ENCODE measurements at places on chromosomes 12 and 14. TPM values are rescaled to one million over a fixed set of nuclear protein-coding genes. Genes with fewer than 3 reads are reported as not detected.

DNA sequence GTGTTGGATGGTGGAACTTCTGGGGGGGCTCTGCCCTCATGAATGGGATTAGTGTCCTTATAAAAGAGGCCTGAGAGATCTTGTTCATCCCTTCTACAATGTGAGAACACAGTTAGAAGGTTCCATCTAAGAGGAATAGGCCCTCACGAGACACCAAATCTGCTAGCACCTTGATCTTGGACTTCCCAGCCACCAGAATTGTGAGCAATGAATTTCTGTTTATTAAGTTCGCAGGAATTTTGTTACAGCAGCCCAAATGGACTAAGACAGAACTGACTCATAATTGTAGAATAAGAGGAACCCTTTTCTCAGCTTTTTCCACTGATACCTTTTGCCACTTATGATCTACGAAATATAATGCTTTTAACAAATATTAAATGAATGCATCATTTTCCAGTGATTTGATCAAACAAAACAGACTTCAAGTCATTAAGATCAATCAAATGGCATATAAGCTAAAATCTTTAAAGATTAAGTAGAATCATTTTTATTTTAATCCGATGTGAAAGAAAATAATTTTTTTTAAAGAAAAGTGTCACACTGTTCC, 68.2 kb downstream of the HECTD1 start:
- no peak for DNase-seq

- DNase-seq = no peak
These were observed 319.2 kb downstream of the BCL11B start for GRCh38 chr14:98952593-98953350.

Gene TAS2R8
- not detected for total RNA-seq

Gene SSPN
- not detected for total RNA-seq

Gene MYF6
- not detected for total RNA-seq
